NCI-H69 (cell line): ENCODE measurements at places on chromosomes 4 and X.

- DNase-seq: no peak
Observed at GRCh38 chr4:168164045-168164444, 71.7 kb downstream of the ANXA10 start.

DNA sequence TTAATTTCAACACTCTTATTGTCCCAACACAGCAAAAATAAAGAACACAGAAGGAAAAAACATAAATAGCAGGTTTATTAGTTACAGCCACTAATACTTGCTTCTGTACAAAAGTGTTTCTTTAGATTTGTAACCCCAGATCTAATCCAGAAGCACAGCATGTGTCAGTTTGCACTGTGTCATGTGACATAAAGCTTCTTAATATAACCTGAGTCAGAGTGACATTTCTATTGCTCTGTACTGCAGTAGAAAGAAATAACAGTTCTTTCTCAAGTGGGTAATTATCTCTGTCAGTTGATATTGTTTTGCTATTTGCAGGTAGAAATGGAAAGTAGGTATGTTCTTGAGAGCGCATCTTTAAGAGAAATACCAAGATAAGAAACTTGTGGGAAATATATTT, 422.5 kb downstream of the ZIC3 start:
- peak; percentile 11 for DNase-seq

- DNase-seq: no peak
Observed at GRCh38 chr4:41375561-41375960, 118.8 kb downstream of the UCHL1 start.

- peak; percentile 78 for DNase-seq
Observed at GRCh38 chr4:75939890-75940691, 722 bp downstream of the NAAA start.

DNA sequence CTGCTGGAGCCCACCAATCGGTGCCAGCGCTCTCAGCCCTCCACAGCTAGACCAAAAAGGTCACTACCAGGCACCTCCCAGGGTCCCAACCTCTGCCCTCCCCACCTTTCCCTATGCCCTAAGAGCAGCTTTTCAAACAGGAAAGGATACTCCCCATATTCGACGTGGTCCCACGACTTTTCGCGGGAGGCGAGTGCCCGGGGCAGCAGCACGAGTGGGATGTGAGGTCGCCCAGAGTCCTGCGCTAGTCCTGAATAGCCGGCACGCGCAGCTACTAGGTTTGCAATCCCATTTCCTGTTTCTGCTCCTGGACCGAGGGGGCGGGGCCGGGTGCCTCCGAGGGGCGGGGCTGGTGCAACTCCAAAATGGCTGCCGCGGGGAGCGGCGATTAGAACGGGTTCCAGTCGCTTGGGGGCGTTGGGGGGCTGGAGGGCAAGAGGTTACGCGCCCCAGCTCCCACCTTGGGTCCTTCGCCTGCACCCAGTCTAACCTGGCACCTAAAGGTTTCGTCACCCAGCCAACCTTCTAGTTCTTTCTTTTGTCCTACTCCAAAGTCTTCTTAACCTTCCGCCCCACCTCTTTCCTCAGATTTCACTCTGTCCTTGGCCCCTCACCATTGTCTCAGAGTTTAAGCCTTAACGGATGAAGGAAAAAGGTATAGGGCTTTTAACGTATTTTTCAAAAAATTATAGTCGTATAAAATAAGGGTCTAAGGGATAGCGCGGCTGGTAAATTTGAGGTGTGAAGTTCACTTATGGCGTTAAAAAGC, 85.0 kb upstream of the TENT5D start:
- DNase-seq: no peak

DNA sequence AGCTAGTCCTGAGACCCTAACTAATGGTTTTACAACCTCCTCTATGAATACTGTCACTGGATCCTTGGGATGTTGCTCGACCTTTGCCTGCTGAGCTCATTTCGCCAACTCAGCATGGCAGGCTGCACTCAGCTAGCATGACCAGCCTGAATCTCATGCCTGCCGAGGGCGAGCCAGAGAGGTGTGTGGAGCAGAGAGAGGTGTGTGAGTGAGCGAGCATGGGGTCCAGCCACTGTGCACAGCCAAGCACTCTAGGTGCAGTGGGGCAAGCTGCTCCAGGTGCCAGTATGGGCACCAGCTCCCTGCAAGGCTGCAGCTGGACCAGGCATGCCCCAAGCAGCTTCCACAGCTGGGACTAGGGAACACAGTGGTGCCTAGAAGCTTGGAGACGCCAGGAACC, 410.9 kb downstream of the PCDH10 start:
- no peak for DNase-seq

GRCh38 chrX:133813971-133814370, 171.4 kb downstream of the GPC3 start:
- peak; percentile 3 for DNase-seq

- DNase-seq: no peak
Observed at GRCh38 chrX:48815266-48815665, 11.0 kb upstream of the ERAS start.

DNA sequence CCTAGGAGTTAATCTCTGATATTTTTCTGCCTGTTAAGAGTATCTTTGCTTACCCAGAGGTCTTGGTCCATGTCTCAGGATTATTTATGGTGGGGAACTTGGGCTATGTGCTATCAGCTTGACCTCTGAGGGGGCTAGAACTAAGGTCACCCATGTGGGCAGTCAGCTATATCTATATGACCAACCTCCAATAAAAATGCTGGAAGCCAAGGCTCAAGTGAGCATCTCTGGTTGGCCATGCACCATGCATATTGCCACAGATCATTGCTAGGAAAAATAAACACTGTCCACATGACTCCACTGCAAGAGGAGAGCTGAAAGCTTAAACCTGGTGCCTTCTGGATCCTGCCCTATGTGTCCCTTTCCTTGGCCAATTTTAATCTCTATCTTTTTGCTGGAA, 196.5 kb upstream of the SLC7A11 start:
- peak; percentile 57 for DNase-seq

DNA sequence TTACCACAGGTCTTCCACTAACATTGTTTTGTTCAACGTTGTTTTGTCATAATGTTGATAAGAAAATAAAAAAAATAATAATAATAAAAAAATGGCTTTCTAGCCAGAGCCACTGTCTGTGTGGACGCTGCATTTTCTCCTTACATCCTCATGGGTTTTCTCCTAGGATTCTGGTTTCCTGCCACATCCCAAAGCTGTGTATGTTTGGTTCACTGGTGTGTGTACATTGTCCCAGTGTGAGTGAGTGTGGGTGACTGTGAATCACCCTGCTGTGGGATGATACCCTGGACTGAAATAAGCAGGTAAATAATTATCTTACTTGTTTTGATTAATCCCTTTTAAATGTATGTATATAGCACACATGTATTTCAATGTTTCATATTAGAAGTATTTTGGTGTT, 2154.4 kb upstream of the AGA start:
- no peak for DNase-seq

- DNase-seq: peak; percentile 1
Observed at GRCh38 chr4:83208371-83209365, 75.9 kb downstream of the COQ2 start.

GRCh38 chrX:66013194-66013816, 26.6 kb downstream of the VSIG4 start:
- DNase-seq: no peak

DNA sequence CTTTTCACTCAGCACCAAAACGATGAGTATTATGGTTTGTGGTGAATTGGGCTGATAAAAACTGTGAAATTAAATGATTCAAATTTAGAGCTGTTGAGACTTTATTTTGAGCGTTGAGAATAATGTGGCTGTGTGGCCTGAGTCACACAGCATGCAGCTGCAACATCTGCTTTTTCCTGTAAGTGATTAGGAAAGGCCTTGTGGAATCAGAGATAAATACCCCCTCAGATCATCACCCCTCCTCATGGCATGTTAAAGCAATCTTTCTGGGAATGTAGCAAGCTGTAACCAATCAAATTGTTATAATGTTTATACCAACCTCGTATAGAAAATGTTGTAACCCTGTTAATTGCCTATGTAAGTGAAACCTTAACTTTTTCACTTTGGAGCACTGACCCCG, 90.0 kb upstream of the GRPR start:
- no peak for DNase-seq

DNA sequence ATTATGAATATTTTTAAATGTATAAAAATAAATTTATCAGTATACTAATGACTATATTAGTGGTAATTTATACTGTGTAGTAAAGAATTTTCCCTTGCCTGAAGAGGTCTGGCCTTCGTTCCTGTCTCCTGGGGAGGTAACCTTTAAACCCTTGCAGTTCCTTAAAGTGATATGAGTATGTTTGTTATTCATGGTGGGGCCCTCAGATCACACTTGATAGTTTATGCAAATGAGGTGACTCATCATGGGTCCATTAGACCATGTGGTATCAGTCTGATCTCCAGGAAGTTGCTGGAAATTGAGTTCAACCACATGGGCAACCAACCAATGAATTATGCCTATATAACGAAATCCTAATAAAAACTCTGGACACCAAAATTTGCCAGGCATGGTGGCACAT, 904.1 kb downstream of the RPA4 start:
- no peak for DNase-seq

DNA sequence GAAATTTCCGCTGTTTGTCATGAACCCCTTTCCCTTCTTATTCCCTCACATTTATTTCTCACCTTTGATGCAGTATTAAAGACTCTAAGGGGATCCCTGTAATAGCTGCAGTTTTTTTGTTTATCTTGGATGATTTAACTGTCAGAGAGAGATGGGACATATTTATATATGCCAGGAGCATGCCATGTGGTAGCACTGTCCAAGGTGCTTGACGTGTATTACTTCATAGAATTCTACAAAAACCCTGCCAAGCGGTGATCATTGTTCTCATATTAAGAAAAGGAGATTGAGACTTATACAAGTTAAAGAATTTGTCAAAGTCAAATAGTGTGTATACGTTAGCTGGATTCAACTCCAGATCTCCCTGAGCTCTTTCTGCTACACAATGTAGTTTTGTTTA, 78.2 kb downstream of the SPRY1 start:
- DNase-seq: no peak

- no peak for DNase-seq
Observed at GRCh38 chr4:145230726-145231125, 50.3 kb upstream of the OTUD4 start.

- no peak for DNase-seq
Observed at GRCh38 chr4:9949573-9949972, 71.7 kb downstream of the SLC2A9 start.

DNA sequence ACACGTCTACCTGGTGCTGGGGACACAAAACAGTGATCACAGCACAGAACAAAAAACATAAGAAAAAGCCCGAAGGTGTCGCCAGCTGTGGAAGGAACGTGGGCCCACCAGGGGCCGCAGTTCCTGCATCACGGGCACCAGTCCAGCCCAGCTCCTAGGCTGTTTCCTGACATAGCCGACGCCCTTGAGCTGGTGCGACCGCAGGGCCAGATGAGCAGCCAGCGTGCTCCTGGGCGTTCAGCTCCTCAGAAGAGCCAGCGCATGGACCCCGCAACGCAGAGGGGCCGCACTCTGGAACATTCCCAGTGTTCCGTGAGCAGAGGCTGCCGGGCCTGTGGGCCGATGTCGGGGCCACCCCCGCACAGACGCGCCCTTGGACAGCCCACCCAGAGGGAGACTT, 44.1 kb downstream of the GAK start:
- no peak for DNase-seq

GRCh38 chrX:131577999-131578734, 34.3 kb downstream of the OR13H1 start:
- DNase-seq: no peak

DNA sequence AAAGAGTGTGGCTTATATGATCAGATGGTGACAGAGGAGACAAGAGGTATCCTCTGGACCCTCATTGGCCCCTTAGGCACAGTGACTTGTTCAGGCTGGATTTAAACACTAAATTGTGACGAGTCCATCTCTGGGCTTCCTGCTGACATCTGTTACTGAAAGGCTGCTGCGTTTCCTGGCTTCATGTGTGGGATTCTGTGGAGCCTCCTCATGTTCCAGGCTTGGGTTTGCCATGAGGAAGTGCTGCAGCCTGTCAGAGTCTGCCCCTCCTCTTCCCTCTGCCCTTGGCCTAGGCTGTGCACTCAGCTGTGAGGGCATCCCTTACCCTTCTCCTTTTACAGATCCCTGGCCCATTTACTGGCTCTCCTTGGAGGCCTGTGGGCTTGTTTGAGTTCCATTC, 159.1 kb upstream of the TTC29 start:
- no peak for DNase-seq

GRCh38 chr4:5661237-5661636, 47.1 kb downstream of the EVC2 start:
- no peak for DNase-seq

DNA sequence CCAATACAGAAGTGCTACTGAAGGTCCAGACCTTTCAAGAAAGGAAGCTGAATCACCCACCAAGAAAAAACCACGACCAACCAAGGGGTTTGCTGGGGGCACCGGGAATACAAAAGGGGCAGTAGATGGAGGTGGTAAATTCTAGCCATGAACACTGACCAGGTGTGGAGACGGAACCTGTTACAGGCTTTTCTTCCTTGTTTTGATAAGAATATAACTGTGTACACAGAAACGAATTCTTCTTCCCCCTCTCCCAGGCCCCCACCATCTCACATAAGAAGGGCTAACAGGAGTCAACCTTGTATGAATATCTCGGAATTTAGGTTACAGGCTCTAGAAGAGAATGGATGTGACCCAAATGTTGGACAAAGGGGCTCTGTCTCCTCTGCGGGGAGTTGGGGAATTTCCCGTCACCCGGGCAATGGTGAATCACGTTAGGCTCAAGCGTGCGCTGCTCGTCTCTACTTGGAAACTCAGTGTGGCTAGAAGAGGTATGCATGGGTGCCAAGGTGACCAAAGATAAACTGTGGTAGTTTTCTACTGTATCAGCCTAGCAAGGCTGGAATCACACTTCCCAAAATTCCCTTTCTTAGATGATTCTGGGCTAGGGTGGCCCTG, 87.0 kb downstream of the AFAP1 start:
- DNase-seq: no peak

DNA sequence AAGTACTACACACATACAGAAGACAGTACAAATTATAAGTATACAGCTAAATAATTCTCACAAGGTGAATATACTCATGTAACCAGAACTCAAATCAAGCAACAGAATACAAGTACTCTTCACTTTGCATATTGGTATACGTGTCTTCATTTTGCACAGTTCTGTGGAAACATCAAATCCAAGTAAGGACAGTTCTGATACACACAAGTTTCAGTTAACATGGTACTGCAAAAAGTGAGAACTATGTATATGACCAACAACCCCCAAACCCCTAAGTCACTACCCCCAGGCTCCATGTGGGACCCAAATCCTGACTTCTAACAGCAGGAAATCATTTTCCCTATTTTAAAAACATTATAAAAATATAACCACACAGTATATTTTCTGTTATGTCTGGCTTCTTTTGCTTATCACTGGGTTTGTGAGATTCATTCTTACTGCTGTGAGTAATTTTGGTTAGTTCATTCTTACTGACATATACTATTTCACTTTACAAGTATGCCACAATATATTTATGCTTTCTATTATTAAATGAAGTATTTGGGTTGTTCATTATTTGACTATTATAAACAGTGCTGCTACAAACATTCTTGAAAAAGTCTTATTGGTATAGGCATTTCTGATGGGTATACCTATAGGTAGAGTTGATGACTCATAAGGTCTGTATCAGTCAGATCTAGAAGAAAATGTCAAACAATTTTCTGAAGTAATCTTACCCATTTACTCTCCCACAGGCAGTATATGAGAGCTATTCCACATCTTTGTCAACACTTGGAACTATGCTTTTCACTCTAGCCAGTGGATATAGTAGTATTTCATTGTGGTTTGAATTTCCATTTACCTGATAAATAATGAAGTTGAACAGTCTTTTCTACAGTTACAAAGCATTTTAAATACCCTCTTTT, 47.0 kb downstream of the SCLT1 start:
- no peak for DNase-seq
